ENCODE measurements at places on chromosomes 13 and 19. TPM values are rescaled to one million over a fixed set of nuclear protein-coding genes. Genes with fewer than 3 reads are reported as not detected.

ZNF85 gene
- polyA plus RNA-seq: 20.7 TPM

ZNF439 gene
- polyA plus RNA-seq: 19.7 TPM

OR7A5 gene
- polyA plus RNA-seq: not detected

BCAM gene
- polyA plus RNA-seq: 141 TPM

MYBPC2 gene
- 0.45 TPM for polyA plus RNA-seq

CCL25 gene
- 0.36 TPM for polyA plus RNA-seq

UBL5 gene
- polyA plus RNA-seq: 236 TPM

C1QTNF9B gene
- polyA plus RNA-seq: 0.49 TPM

DNA sequence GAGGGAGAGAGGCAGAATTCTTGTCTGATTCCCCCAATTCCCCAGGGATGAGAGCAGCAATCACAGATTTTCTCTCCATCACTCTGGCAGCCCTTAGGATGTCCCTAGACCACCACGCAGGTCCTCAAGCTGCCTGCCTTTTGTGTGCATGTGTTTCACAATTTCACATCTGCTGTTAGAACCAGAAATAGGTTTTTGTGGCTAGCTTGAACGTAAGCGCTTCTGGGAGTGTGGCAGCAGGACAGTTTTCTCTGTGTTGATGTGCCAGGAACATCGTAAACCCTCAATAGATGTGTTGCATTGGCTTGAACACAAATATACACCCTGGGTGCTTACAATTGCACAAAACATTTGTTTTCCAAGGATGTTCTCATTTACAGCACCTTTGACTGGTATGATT, 78.8 kb upstream of the TMTC4 start:
- no peak for DNase-seq

DNA sequence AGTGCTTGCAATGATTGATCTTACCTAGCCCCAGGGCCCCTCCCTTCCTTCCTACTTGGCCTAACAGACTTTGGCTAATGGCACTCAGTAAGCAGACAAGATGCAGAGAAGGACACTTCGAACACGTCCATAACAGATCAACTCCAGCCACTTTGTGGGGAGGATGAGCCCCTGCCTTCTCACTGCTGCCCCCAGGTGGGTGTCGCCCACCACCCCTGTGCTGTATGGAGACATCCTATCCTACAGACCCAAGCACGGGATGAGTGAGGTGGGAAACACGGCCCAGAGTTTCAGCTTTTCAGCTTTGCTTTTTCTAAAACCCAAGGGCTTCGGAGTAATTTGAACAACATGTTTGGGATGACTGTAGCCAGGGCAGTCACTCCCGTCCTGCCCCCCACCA, 5.5 kb downstream of the SLC7A1 start:
- DNase-seq: no peak

- DNase-seq: no peak
Measured at GRCh38 chr13:98778749-98779148, 26.3 kb upstream of the SLC15A1 start.

GRCh38 chr13:97223711-97224541, 1.8 kb downstream of the MBNL2 start:
- peak; percentile 75 for DNase-seq

GRCh38 chr19:32674153-32674930, 638 bp downstream of the ANKRD27 start:
- DNase-seq: no peak

- no peak for DNase-seq
Measured at GRCh38 chr13:98909016-98909415, 68.8 kb downstream of the DOCK9 start.

DNA sequence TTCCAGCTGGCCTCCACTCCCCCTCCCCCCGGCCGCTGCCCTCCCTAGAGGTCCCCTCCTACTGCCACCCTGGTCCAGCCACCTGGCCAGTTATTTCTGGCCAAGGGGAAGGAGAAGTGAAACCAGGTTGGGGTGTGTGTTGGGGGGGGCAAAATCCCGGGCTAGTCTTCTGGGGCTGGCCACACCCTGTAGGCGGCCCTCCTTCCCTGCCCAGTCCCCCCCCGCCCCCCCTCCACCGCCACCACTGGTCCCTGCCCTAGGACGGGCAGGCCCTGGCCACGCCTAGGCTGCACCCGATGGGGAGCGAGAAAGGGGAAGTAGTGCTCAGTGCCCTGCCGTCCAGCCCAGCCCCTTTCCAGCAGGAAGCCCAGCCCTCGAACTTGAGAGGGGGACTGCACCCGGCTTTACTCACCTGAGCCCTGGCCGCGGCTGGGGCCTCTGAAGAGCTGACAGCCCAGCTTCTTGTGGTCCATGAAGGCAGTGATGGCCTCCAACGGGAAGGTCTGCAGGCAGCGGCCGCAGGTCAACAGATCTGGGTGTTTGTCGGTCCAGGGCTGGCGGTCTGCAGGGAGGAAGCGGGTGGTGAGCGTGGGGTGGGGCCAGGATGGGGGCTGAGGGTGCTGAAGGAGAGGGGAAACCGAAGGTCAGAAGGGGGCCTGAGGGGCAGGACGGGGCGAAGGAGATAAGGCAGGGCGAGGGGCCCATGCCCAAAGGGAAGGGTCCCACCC, 813 bp downstream of the ZNF296 start:
- DNase-seq: peak; percentile 29

DNA sequence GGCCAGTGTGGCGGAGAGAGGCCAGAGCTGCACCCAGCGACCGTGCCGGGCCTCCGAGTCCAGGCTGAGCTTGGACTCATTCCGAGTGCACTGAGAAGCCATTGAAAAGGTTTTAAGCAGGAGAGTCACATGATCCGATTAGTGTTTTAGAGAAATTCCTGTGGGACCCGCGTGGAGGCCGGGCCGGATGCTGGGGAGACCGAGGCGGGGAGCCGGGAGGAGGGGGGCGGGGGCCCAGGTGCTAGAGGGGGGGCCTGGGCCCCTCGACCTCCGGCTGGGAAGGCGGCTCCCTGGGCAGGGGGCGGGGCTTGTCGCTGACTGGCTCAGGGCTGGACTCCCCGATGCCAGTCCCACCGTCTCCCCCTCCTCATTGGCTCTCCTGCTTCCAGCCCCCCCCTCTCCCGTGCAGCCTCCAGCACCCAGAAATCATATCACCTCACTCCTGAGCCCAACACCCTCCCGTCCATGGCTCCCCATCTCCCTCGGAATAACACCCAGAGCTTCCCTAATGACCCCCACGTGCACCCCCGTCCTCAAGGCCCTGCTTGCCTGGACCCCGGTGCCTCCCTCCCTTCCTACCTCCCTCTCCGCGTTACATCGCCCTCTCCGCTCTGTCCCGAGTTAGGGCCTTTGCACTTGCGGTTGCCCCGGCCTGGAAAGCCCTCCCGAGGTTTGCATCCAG, 5.2 kb upstream of the ZNF579 start:
- peak; percentile 80 for DNase-seq

DNA sequence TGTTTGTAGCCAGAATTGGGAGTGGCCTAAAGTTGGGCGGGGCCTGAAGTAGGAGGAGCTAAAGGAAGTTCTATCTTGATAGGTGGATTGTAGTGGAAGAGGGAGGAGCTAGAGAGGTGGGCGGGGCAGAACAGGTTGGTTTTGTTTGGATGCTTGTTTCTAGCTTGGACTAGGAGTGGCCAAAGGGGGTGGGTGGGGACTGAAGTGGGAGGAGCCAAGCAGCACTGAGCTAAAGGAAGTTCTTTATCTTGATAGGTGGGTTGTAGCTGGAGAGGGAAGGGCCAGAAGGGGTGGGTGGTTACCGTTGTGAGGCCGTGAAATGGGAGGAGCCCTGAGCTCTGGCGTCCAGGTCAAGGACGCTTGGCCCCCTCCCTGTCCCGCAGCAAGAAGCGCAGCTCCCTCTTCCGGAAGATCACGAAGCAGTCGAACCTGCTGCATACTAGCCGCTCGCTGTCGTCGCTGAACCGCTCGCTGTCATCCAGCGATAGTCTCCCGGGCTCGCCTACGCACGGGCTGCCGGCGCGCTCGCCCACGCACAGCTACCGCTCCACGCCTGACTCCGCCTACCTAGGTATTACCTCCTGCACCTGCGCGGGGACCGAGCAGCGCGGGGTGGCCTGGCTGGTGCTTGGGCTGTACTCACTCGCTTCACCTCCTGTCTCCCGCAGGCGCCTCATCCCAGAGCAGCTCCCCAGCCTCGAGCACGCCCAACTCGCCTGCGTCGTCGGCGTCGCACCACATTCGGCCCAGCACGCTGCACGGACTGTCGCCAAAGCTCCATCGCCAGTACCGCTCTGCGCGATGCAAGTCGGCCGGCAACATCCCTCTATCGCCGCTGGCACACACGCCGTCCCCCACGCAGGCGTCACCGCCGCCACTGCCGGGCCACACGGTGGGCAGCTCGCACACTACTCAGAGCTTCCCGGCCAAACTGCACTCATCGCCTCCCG, 8.0 kb downstream of the DNASE2 start:
- no peak for DNase-seq

- DNase-seq: no peak
Measured at GRCh38 chr19:49006905-49007304, 10.0 kb downstream of the LHB start.

Data from right lung (tissue), 10 donors.